ENCODE measurements at places on chromosomes 7 and 10. TPM values are rescaled to one million over a fixed set of nuclear protein-coding genes. Genes with fewer than 3 reads are reported as not detected.
A peak's percentile ranks its signal among the peaks of the same experiment; 100 is the strongest.

GRCh38 chr10:60414877-60415585, 25.4 kb upstream of the ANK3 start:
- no peak for DNase-seq

NDUFB8 gene
- total RNA-seq, result 173 TPM

SFRP4 gene
- not detected for total RNA-seq

- DNase-seq, result peak; percentile 20
Observed at GRCh38 chr7:22173685-22174573, 183.0 kb downstream of the RAPGEF5 start.

- peak; percentile 62 for DNase-seq
Observed at GRCh38 chr10:69049566-69049961, 38.3 kb upstream of the SRGN start.

PIP gene
- not detected for total RNA-seq

ANKRD2 gene
- total RNA-seq, result not detected

DNA sequence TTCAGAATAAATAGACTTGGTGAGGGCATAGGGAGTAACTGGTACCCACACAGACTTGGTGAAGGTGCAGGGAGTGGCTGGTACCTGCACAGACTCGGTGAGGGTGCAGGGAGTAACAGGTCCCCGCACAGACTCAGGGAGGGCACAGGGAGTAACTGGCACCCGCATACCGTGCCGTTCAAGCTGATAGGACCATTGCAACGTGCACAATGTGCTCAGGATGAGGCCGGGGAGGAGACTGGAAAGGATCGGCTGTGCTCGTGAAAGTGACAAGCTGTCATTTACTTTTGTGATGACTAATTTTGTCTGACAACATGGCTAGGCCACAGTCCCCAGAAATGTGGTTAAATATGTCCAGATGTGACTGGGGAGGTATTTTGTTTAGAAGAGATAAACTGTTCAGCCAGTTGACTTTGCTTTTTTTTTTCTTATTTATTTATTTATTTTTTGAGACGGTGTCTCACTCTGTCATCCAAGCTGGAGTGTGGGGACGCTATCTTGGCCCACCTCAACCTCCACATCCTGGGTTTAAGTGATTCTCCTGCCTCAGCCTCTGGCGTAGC, 76.2 kb upstream of the NMT2 start:
- no peak for DNase-seq

DNA sequence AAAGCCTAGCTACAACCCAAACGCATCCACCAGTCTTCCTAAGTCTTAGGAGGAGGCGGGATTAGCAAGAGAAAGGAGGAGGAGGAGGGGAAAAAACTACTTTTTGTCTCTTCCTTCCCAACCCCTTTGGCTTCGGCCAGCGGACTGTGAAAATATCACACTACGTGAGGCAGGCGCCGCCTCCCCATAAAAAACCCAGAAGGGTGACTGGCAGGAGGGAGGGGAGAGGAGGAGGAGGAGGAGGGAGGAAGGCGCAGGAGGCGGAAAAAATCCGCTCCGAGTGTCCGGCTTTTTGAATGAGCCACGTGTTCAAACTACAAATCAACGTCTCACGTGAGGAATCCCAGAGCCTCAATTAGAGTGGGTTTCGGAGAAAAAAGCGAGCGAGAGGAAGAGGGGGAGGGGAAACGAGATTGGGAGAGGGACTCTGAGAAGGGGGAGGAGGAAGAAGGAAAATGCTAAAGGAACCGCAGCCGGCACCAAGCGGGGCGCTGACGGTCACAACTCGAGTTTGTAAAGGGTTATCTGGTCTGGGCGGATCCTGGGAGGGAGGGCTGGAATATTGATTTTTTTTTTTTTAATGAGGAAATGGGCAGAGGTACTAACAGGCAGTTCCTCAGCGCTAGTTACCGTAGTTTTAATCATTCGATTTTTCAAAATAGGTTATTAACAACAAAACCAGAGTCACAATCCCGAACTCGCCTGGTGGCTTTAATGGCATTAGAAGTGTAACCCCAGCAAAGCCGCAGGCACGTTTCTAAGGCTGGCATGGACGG, at the start of gene IGF2BP3:
Gene IGF2BP3, minus strand, starts transcription at position 162 of the 776 bp plus-strand sequence. CDS start 381 bp downstream, outside the sequence.
- no peak for DNase-seq

DNA sequence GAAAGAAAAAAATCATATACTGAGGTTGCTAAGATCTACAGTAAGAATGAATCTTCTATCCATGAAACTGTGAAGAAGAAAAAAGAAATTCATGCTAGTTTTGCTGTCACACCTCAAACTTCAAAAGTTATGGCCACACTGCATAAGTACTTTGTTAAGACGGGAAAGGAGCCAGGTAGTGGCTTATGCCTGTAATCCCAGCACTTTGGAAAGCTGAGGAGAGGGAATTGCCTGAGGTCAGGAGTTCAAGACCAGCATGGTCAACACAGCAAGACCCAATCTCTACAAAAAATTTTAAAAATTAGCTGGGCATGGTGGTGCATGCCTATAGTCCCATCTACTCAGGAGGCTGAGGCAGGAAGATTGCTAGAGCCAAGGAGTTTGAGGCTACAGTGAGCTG, 22.1 kb downstream of the CCDC186 start:
- DNase-seq, result no peak

DNA sequence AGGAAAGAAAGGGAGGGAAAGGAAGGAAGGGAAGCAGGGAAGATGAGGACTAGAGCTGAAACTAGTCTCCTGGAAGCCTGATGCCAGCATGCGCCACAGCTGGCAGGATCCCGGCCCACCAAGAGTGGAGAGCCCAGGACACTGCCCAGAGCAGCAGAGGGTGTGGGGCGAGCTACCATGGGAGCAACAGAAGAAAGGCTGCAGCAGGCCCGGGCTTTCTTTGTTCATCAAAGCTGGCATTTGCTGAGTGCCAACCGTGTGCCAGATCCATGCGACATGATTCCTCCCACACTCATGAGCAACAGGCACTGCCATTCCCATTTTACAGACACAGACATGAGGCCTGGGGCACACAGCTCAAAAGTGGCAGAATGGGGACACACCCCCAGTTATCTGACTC, 68.9 kb downstream of the FAM53B start:
- DNase-seq, result no peak

CHST3 gene
- not detected for total RNA-seq

- DNase-seq, result no peak
Observed at GRCh38 chr10:132476146-132477065, 61.2 kb upstream of the INPP5A start.

- peak; percentile 32 for DNase-seq
Observed at GRCh38 chr7:3028071-3028757, 15.5 kb downstream of the CARD11 start.

- no peak for DNase-seq
Observed at GRCh38 chr10:113775686-113776294, 24.3 kb downstream of the PLEKHS1 start.
